ENCODE measurements at places on chromosomes 7 and 10. TPM values are rescaled to one million over a fixed set of nuclear protein-coding genes. Genes with fewer than 3 reads are reported as not detected.

GRCh38 chr10:63064706-63065105 lies 68.4 kb upstream of the NRBF2 start:
- peak; percentile 62 for ATAC-seq

GRCh38 chr7:130777426-130777825 lies 43.4 kb upstream of the KLF14 start:
- no peak for ATAC-seq

- ATAC-seq: no peak
Observed at GRCh38 chr7:41779918-41780317, 77.0 kb upstream of the INHBA start.

DNA sequence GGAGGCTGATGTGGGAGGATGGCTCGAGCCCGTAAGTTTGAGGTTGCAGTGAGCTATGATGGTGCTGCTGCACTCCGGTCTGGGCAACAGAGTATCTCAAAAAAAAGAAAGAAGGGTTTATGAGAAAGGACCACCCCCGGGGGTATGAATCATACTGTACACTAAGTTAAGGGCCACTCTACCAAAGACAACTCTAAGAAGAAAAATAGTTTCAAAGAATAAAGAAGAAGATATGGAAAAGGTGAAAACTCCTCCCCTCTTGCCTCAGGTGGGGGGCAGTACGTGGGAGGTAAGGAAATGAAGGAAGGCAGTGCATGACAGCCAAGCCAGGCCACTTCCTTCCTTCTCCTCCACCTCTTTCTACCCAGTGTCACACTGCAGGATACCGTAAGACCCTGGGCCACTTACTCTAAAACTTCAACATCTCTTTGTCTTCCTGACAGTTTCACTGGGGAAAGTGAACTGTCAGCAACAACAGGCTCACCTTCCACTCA lies 61.3 kb downstream of the PIP4K2A start:
- peak; percentile 59 for ATAC-seq

DNA sequence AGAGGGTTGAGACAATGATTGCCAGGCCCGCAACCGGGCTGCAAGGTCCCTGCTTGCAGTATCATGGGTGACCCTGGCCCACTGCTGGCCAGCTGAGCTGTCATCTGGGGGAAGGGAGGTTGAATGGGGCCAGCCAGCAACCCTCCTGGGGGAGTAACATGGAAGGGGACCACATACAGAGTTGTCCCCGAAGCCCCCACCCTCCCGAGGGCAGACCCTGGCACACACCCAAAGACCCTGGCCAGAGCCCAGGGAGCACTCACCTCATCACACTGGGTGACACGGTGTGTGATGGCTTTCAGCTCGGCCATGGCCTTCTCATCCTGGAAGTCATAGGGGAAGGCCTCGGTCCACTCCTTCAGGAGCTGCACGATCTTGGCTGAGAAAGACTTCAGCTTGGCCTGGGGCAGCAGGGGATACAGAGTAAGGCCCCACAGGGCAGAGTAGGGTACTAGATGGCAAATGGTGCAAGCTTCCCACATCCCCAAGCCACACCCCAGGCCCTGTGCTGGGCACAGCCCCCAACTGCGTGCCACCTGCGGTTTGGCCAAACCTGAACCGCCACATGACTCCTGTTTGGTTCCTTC lies 63.4 kb downstream of the CSGALNACT2 start:
- no peak for ATAC-seq

The CLRN3 gene
- not detected for total RNA-seq

- ATAC-seq: no peak
Observed at GRCh38 chr7:157580324-157580723, 243.5 kb downstream of the DNAJB6 start.

The GARIN1A gene
- total RNA-seq: 1.8 TPM

DNA sequence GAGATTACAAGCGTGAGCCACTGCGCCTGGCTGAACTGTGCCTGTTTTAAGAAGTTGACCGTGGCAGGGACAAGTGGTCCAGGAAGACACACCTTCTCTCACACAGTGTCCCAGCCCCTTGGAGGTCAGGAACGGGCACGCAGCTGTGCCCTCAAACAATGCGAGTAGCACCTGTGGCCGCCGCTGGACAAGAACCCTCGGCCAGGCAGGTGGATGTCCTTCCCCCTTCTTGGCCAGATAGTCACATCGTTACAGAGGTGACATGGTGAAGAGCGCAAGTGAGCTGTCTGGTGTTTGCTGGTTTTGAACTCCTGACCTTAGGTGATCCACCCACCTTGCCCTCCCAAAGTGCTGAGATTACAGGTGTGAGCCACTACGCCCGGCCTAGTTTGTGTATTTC lies 8.8 kb downstream of the ZFAND2A start:
- no peak for ATAC-seq

The CPA2 gene
- not detected for total RNA-seq

The ITPRID1 gene
- total RNA-seq: not detected

DNA sequence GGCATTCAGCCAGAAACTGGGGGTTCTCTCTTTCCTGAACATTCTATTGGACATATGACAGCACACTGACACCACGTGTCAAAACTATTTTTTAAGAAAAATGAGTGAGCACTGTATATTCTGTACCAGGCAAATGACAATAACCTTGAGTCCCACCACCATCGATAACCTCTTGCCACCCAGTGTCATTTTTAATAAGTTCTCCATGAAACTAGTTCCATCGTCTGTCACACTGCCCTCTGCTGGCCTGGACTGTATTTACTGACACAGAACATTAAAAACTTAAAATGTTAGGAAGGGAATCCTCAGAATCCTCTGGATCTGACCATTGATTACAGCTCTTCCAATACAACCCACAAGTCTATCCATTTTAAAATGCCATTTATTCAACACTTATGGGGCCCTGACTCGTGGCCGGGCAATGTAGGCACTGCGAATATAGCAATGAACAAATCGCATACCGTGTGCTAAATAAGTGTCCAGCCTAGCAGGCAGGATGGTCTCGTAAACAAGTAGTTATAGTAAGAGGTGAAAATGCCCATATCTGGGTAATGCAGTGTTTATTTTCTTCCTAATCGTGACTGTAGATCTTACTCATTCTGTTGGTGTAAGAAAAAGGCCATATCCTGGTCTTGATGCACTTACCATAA lies 35.9 kb upstream of the CACNB2 start:
- no peak for ATAC-seq

DNA sequence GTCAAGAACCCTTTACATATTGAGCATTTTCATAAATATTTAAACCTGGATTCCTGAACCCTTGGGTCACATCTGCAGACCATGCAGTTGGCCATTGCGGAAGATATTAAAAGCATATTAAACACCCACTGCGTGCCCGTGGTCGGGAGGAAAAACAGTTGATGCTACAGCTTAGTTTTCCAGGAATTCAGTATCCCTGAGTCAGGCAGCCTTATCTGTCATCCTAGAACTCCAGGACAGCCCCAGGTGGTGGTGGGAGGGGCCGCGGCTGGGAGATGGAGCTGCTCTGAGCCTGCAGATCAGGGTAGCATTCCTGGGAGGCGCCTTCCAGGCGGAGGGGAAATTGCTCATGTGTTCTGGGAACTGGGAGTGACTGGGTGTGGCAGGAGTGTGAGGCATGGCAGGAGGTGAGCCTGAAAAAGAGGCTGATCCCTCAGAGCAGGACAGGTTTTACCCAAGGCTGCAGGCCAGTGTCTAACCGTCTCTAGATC lies 222.9 kb upstream of the SH2B2 start:
- no peak for ATAC-seq

The MTERF1 gene
- total RNA-seq: 24.1 TPM
